ENCODE measurements at places on chromosomes 6 and 20.

GRCh38 chr6:104601131-104601651 is 258.5 kb downstream of the HACE1 start:
- DNase-seq: no peak

DNA sequence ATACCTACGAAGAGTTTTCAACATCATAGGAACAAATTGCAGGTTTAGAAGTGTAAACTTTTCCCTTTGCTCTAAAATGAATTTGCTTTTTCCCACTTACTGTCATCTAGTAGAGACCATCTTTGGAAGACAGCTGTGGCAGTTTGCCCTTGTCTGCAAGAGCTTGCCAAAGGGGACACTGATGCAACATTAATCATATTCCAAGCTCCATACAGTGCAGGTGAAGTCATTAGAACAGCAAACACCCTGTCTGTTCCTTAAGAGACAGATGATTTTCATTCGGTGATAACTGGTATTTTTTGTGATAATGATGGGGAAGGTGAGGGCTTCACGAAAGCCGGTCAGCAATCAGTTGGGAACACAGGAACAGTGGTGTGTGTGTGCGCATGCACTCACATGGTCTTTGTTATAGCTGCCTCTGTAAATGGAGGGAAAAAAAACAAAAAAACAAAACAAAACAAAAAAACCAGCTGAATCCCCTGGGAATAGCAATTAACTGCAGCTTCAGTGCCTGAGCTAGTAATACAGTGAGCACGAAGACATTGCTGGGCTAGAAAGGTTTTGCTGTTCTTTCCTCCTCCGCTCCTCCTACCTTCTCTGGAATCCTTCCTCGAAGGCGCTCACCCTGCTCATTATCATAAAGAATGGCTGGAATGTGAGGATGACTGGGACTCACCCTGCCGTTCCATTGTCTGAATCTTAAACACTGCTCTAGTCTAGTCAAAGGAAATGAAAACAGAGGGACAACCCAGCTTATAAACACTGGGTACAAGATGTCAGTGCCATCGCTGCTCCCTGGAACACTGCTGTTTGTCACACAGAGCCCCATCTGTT is 35.2 kb upstream of the KIF13A start:
- DNase-seq: no peak

GRCh38 chr20:48782053-48782452 is 45.7 kb downstream of the PREX1 start:
- no peak for DNase-seq

- no peak for DNase-seq
Measured at GRCh38 chr6:10359581-10359980, 55.3 kb downstream of the TFAP2A start.

- no peak for DNase-seq
Measured at GRCh38 chr20:53032046-53032445, 59.9 kb downstream of the TSHZ2 start.

Measured in stimulated activated CD4-positive, alpha-beta T cell treated with anti-CD3 and anti-CD28 coated beads, Interleukin-1b, Interleukin-23, amount 100 ng/mL, for 1 hour (primary cell).